Upper lobe of right lung (tissue), 1 donor: ENCODE measurements at places on chromosomes 7 and 10. TPM values are rescaled to one million over a fixed set of nuclear protein-coding genes. Genes with fewer than 3 reads are reported as not detected.
A peak's percentile ranks its signal among the peaks of the same experiment; 100 is the strongest.

EIF3B gene
- 107 TPM for total RNA-seq

DNA sequence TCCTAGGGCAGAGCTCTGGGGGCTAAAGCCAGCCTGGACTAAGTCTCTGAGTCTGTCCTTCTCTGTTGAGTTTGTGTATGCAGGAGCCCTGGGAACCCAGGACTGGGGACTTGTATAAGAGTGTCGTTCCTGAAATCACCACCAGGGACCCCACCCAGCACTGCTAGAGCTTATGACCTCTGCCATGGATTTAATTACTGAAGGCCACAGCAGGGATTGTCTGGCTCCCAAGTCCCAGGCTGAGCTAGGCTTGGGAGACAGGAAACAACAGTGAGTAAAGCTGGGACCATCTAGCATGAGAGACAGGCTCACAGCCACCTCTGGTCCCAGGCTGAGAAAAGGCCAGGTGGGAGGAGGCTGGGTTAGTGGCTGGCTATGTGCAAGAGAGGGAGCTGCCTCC is 1.4 kb upstream of the TSPAN15 start:
- peak overlapping the region; percentile 60 for H3K27ac ChIP-seq
- H3K4me3 ChIP-seq = no peak overlapping the region
- H3K27me3 ChIP-seq = no peaks in the 10 kb centered on the region
- DNase-seq = peak; percentile 66
- no peaks in the 10 kb centered on the region for H3K36me3 ChIP-seq

- DNase-seq = no peak
- no peaks in the 10 kb centered on the region for H3K27me3 ChIP-seq
- no peaks in the 10 kb centered on the region for H3K4me1 ChIP-seq
- no peak overlapping the region for H3K27ac ChIP-seq
These were observed 585.0 kb upstream of the FOXK1 start for GRCh38 chr7:4097001-4097609.

- peak overlapping the region; percentile 90 for H3K27ac ChIP-seq
- H3K4me1 ChIP-seq = peaks cover 16% of the 10 kb centered on the region
- DNase-seq = no peak
- H3K27me3 ChIP-seq = no peaks in the 10 kb centered on the region
- H3K4me3 ChIP-seq = peak overlapping the region; percentile 99
- H3K36me3 ChIP-seq = no peaks in the 10 kb centered on the region
These were observed 1.2 kb downstream of the CACUL1 start for GRCh38 chr10:118753331-118754228.

DNA sequence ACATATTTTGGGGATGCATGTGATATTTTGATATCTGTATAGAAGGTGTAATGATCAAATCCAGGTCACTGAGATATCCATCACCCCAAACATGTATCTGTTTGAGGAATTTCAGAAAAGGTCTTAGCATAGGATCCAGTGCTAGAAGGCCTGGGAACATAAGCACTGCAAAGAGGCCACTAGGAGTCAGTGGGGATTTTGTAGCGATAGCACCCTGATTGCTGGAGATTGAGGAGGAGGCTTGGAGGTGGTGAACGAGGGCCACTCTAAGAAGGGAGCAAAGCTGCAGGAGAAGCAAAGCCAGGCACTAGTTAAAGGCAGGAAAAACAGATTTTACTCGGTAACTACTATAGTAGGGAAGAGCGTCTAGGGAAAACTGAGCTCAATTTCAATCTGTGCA is 324.0 kb downstream of the LHFPL3 start:
- no peak overlapping the region for H3K27ac ChIP-seq
- H3K27me3 ChIP-seq = no peaks in the 10 kb centered on the region
- no peaks in the 10 kb centered on the region for H3K36me3 ChIP-seq
- no peak overlapping the region for H3K4me3 ChIP-seq
- DNase-seq = no peak

GRCh38 chr7:95609277-95609971 is 13.1 kb upstream of the PDK4 start:
- no peaks in the 10 kb centered on the region for H3K36me3 ChIP-seq
- peaks cover 43% of the 10 kb centered on the region for H3K4me1 ChIP-seq
- peak overlapping the region; percentile 89 for H3K27ac ChIP-seq
- no peak for DNase-seq
- no peaks in the 10 kb centered on the region for H3K27me3 ChIP-seq

DNA sequence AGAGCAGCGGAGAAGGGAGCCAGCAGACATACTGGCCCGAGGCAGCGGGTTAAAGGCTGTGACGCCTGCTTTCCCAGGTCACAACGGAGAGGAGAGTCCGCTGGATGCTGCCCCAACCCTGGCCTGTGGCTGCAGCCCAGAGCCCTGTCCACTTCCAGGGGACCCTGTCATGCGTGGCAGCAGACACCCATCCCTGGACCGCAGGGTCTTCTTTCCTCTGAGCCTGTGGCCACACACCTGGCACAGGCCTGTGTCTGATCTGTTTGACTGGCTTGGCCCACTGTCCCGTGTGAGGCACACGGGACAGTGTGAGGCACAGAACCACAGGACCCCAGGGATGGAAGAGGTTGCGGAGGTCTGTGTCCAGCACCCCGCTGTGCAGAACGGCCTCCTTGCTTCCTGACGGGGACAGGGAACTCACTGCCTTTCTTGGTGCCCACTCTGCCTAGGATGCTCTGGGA is 42.4 kb downstream of the INSIG1 start:
- H3K27me3 ChIP-seq = peaks cover 7% of the 10 kb centered on the region
- H3K4me1 ChIP-seq = no peaks in the 10 kb centered on the region
- DNase-seq = no peak
- H3K36me3 ChIP-seq = no peaks in the 10 kb centered on the region
- H3K4me3 ChIP-seq = no peak overlapping the region
